ENCODE measurements at places on chromosomes 13 and 19.
A peak's percentile ranks its signal among the peaks of the same experiment; 100 is the strongest.

DNA sequence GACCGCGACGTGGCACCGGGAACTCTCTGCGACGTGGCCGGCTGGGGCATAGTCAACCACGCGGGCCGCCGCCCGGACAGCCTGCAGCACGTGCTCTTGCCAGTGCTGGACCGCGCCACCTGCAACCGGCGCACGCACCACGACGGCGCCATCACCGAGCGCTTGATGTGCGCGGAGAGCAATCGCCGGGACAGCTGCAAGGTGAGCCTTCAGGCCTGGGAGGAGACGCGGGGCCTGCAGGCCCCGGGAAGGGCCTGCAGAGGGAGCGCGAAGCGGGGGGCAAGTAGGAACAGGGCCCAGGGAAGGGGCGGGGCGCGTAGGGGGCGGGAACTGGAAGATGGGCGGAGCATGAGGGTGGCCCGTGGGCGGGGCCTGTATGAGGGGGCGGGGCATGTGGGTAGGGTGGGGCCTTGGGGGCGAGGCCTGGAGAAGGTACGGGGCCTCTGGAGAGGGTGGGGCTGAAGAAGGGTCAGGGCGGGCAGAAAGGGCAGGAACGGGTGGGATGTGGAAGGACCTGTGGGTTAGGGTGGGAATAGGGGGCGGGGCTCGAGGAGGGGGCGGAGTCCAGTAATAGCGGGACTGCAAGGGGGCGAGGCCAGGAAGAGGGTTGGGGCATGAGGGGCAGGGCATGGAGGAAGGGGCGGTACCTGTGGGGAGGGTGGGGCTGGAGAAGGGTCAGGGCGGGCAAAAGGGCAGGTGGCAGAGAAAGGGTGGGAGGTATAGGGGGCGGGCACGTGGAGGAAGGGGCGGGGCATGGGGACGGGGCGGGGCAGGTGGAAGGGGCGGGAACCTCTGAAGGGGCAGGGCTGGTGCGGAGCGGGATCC lies 2.5 kb downstream of the CFD start:
- no peak for DNase-seq

- DNase-seq, result no peak
Measured at GRCh38 chr19:43784241-43784980, 3.6 kb upstream of the KCNN4 start.

DNA sequence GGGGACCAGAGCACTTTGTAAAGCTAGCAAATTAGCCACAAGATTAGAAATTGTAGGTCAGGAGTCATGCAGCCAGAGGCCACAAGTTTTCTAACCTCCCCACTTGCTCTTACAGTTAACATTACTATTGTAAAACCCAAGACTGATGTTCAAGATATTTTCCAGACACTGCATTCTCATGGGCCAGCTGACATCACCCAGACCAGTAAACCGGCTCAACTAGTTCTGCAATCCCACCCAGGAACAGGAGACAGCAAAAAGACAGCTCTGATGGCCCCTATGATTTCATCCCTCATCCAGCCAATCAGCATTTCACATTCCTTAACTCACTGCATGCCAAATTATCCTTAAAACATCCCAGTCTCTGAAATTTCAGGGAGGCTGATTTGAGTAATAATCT lies 178.5 kb downstream of the PRR20E start:
- DNase-seq, result no peak

DNA sequence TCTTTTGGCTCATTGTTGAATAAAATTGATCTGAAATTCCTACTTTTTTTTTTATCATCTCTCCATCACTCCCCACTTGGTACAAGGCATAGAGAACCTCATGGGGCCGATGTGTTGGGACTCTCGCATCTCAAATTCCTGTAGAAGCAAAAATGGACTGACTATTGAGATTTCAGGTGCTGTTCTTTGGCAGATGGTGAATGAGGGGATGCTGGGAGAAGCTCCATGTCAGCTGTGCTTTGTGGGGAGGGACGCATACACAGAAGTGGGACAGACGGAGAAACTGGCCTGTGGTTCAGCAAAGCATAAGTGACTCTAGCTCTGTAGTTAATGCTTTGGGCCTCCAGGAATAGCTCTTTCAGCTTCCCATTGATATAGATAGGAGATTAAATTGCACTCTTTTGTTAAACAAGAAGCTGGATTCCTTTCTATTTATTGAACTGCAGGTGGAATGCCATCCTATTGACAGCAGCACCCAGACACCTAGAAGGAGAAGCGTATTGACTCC lies 194.5 kb upstream of the RNF113B start:
- no peak for DNase-seq

DNA sequence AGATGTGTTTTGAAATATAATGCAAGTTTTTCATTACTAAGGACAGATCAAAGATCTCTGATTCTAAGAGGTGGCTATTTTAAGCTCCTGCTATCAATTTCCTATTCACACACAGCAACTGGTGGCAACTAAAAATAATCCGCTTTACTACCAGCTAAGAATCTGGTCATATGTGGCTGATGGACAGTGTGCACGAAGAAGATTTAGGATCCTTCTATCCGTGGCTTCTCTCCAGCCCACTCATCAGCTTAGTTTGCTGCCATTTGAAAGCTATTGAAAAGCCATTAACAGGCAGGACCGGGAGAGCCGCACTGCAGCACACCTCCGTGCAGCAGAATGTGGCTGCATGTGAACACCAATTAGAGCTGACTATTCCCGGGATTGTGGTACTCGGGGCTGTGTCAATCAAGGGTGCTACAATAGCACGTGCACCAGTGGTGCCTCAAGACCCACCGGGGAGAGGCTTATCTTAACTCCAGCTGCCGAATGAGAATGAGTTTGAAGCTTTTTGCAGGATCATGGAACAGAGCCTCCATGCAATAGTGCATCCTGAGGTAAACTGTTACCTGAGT lies at the start of gene MYO16:
Gene MYO16 (plus strand): TSS at position 431 of the 572 bp plus-strand sequence. CDS start 234 bp downstream, outside the sequence.
- DNase-seq, result no peak

DNA sequence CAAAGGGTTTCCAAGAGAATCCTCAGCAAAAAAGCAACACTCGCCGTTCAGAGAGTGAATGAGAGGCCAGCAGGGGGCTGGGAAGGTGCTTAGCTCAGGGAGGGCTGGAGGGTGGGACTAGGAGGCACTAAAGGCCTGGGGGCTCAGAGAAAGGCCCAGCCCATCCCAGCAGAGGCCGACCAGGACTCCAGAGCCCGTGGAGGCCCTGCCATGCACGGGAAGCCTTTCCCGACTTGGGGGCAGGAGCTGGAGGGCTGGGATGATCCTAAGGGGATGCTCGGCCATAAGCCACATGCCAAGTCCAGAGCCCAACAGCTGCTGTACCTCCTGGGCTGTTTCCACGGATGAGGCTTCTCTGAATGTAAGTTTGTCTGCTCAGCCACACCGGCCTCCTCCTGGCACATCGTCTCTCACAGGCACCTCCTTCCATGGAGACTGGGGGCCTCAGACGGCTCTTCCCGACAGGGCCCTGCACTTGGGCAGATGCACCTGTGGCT lies 19.5 kb downstream of the RASA3 start:
- DNase-seq, result no peak

- no peak for DNase-seq
Measured at GRCh38 chr13:113157929-113158747, at the start of gene PROZ. PROZ (plus strand) TSS chr13:113158648; CDS start chr13:113158661, 13 bp downstream.

GRCh38 chr19:58128041-58128685 lies 22.4 kb downstream of the ZNF329 start:
- no peak for DNase-seq

DNA sequence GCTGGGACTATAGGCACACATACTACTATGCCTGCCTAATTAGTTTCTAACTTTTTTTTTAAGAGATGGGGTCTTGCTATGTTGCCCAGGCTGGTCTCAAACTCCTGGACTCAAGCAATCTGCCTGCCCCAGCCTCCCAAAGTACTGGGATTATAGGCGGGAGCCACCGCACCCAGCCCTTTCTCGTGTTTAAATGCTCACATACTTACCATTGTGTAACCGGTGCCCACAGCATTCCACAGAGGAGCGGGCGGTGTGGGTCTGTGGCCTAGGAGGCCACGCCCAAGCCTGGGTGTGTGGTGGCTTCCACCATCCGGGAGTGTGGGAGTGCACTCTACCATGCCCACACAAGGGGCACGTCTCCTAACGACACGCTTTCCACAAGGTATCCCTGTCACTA lies 7.7 kb downstream of the LMNB2 start:
- DNase-seq, result no peak

DNA sequence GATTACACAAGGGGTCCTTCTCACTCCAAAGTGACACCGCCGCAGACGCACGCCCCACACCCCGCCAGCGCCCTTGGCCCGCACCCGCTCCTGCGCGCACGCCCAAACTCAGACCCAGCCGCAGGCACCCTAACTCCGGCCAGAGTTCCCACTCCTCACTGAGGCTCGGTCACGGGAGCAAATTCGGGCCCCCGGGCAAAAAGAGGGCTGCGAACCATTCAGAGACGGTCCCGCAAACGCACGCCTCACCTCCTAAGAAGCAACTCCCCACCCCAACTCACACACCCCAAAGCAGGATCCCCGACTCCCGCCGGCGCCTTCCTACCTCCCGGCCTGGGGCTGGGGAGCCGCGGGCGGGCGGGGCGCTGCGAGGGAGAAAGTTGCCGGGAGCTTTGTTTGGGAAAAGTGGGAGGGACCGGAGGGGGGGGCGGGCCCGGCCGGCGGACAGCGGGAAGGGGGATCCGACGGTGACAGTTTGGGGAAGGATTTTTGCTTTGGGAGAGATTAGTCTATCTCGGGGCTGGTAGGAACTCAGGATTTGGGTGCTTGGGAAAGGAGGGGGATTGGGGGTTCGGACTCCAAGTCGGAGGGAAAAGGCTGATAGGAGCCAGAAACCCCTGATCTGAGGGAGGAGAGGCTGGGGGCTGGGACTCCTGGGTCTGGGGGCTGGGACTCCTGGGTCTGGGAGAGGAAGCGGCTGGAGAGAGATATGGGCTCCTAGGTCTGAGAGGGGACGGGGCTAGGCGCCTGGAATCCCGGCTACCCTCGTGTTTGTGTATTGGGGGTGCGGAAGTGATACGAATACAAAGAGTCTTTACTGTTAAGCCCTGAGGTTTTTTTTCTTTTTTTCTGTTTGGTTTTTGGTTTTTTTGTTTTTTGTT lies at the start of gene TEAD2:
Gene TEAD2 (minus strand): TSS at position 369 of the 881 bp plus-strand sequence. CDS start 2,341 bp downstream, outside the sequence.
- no peak for DNase-seq

DNA sequence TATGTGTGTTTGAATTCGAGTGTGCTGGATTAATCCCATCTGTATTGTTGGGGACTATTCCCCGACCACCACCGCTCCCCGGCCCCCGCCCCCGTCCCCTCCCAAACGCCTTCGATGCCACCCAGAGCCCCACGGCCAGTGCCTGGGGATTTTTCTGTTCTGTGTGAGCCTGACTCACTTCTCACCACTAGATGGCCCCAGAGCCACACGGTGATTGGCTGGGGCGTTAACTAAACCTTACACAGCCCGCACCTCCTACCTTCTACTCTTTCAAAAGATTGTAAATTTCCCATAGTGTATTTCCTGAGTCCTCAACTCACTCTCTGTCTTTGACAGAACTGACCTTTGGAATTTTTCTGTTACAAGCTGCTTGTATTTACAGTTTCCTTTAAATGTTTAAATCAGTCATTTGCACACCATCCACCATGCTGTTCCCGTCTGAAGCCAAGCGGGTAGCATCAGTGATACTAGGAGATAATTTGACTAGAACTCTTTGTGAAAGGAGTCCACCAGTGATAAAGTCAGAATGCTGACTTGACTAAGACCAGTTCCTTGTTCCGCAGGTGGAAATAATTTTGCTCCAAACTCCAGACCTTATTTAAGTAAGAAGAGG lies 61.4 kb downstream of the RFX2 start:
- peak; percentile 10 for DNase-seq

DNA sequence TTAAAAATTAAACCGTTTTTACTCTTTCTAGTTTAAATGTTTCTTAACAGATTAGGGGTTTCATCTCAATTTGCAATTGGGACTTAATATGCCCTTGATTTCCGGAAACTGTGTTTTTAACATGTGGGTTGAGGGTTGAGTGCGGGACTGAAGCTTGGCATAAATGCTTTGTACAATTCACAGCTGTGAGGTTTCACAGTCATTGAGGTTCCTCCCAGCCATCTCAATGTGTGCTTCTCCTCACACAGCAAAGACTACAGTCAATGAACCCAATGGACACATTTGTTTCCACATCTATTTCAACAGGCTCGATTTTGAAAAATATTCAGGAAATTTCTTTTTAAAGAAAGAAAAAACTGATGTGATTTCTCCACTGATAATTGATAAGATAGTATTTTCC lies 328.6 kb downstream of the TBC1D4 start:
- DNase-seq, result no peak

- no peak for DNase-seq
Measured at GRCh38 chr13:81104035-81104715, 763.2 kb upstream of the SPRY2 start.

DNA sequence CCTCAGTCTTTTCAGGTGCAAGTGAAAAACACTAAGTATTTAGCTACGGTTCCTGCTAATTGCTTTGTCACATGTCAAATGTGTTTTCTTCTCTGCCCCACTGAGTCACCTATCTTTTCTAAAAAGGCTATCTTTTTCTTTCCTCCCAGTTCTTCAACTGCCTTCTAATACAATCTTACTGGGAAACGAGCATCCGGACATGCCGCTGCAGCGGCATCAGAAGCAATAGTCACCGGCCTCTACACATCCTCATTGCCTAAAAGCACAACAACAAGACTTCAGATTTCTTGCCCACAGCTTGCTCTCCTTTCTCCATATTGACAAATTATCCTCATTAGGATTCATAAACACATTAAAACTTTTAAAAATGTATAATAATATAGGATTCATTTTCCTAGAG lies 1.2 kb downstream of the PCDH9 start:
- DNase-seq, result no peak

- no peak for DNase-seq
Measured at GRCh38 chr13:112690283-112690929, 568 bp downstream of the ATP11A start.

DNA sequence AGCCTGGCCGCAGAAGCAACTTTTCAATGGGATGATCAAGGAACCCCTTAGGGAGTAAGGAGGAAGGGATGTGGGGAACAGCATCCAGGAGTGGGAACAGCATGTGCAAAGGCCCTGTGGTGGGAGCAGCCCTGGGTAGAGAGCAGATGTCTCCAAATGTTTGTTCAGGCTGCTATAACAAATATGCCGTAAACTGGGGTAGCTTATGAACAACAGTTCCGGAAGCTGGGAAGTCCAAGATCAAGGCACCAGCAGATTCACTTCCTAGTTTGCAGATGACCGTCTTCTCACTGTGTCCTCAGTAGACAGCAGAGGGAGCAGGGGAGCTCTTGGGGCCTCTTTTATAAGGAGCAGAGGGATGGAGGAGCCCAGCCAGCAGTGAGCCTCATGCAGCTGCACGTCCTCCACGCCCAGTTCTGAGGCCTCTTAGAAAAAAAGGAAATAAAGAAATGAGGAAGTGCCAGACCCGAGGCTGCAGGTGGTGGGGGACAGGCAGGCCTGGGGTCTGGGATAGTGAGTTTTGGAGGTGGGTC lies 4.2 kb upstream of the LRRC25 start:
- DNase-seq, result peak; percentile 38

DNA sequence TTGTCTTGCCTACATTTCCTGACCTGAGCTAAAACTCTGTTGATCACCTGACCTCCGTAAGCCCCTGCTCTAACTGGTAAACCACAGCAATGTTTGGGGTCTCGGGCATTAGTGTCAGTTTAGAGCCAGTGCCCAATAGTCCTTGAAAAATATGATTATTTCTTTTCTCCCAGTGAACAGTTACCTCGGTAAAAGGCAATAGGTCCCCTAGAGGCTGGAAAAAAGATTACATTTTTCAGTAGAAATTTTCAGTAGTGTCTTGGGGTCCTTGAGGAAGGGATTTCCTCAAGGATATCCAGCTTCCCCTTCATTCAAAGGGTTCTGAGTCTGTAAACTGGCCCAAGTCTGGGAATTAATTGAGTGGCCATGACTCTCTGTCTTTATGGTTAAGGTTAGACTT lies 177.5 kb downstream of the SLC7A1 start:
- DNase-seq, result no peak

- DNase-seq, result no peak
Measured at GRCh38 chr13:44089452-44089851, 209.7 kb downstream of the LACC1 start.
